ENCODE measurements at places on chromosomes 4 and X. TPM values are rescaled to one million over a fixed set of nuclear protein-coding genes. Genes with fewer than 3 reads are reported as not detected.

DNA sequence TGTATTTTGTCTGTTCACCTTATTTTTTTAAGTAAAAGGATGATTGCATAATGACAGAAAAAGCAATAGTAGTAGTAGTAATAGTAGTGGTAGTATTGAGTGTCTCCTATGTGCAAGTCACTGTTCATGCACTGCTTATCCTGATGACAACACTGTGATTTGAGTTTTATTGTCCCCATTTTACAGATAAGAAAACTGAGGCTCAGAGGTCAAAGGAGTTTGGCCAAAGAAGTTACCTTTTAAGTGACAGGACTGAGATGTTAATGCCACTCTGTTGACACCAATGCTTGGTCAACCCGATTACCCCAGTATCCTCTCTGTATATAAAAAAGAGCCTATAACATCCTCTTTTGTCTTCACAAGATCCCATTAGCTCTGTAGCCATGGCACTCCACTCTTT, 100.5 kb upstream of the FRMPD3 start:
- DNase-seq = no peak

DNA sequence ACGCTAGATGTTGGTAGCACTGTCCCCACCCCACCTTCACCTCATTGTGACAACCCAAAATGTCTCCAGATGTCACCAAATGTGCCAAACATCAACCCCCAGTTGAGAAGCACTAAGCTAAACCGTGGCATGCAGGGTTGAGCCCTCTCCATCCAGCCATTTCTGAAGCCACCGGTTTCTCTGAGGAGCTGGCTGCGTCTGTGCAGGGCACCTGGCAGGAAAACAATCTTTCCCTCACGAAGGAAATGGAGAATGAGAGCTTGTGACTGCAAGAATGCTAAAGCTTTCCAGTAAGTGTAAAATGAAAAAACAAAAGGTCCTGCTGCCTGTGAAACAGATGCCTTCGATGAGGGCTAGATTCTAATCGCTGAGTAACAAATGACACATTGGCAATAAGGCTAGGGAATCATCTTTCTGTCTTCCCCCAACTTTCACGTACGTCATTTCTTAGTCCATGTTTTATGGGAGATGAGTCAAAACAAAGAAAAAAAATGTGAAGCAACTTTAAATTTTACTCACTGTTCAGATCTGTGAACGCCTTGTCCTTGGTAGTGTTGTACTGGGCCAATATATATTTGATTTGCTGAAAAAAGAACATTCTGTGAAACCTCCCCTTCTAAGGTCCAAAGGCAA, 59.9 kb downstream of the PROM1 start:
- no peak for DNase-seq

GRCh38 chr4:184096561-184097240, 121.0 kb downstream of the ENPP6 start:
- DNase-seq = no peak

DNA sequence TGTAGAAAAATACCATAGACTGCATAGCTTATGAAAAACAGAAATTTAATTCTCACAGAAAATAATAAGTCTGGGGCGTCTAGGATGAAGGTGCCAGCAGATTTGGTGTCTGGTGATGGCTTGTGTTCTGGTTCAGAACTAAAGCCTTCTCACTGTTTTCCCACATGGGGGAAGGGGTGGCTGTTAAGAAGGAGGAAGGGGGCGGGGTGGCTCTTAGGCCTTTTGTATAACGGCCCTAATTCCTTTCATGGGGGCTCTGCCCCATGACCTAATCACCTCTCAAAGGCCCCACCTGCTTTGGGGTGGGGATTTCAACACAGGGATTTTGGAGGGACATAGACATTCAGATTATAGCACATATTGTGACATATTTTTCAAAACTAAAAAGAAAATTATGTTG, 173.2 kb upstream of the TECRL start:
- no peak for DNase-seq

- no peak for DNase-seq
These were observed 122.2 kb downstream of the CAMK2D start for GRCh38 chr4:113639326-113639725.

DNA sequence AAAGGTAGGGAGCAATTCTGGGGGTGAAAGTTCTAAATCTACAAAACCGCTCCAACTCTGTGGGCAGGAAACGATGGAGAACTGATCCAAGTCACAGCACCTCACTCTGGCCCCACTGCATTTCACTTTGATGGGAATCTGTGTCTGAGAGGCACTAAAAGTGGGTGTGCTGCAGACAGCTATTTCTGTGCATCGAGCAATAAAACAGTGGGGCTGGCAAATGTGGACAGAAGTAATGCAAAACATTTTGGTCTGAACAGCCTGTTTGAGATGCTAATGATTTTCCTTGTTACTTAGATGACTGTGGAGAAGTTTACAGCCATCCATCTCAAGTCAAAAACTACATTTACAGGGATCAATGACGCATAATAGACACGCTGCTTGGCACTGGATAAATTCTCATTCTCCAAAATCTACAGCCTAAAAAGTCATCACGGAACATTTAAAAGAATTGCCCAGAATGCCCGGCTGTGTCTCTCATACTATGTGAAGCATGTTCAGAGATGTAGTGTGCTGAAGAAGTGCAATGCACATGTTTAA, 1671.6 kb upstream of the TENM3 start:
- DNase-seq = no peak

Gene AFP
- total RNA-seq = not detected

Gene ATRX
- 57.0 TPM for total RNA-seq

Gene SLC4A4
- total RNA-seq = 24.9 TPM

All from upper lobe of left lung (tissue), 6 donors.